Ecto neural progenitor cell (in vitro differentiated cells): ENCODE measurements at places on chromosomes 13 and 19.
A peak's percentile ranks its signal among the peaks of the same experiment; 100 is the strongest.

GRCh38 chr13:93552596-93552995 lies 326.0 kb downstream of the GPC6 start:
- no peak for DNase-seq

DNA sequence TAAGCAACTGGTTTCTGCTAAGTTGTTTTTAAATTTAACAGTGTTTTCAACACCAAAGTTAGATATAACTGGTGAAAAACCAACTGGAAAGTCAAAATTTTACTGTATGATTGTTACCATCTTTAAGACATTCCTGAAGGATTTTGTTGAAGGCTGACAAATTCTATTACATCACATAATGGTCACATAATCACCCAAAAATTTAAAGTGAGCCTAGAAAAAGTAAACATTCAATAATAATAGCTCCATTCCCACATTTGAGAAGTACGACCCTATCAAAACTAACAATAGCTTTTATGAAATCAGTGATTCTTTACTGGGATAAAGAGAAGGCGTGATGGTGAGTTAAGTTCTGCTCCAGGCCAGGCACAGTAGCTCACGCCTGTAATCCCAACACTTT lies 51.6 kb downstream of the USP12 start:
- no peak for DNase-seq

DNA sequence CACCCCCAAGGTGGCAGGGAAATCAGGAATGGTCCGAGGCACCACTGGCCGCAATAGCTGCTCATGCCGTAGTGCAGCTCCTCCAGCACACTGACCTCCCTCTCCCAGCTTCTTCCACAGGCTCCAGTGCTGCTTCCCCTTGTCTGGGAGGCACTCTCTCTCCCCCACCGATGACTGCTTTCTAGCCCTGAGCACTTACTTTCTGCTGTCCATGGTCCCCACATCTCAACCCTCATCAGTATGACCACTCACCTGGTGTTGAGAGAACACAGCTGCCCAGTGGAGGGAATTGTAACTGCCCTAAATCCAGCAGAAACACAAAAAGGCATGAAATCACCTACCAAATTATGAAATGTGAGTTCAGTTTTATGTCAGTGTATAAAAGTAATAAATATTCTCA lies 28.9 kb upstream of the TPP2 start:
- no peak for DNase-seq

GRCh38 chr13:48078251-48078656 lies 16.6 kb downstream of the MED4 start:
- DNase-seq, result no peak

- DNase-seq, result no peak
Observed at GRCh38 chr19:29525901-29526729, at the start of gene VSTM2B. Gene VSTM2B, plus strand, starts transcription at chr19:29525994. Its CDS starts 590 bp downstream, at chr19:29526584.

- no peak for DNase-seq
Observed at GRCh38 chr19:29546583-29547190, 20.9 kb downstream of the VSTM2B start.

- no peak for DNase-seq
Observed at GRCh38 chr13:34352958-34353357, 535.0 kb downstream of the RFC3 start.

DNA sequence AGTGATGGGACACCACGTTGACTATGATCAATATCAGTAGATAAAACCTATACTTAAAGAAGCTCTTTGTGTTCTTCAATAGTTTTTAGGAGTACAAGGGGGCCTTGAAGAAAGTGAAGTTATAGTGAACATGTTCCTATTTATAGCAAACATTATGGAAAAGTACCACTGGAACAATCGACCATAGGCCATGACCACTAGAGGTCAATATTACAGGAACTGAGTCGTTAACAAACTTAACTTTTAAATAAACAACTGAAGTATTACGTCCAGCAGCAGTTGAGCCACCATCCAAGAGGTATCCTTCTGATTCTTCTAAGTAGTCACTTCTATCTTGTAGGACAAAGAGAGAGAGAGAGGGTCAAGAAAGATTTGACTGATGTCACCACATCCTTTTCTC lies 391.0 kb upstream of the SLITRK5 start:
- DNase-seq, result no peak

GRCh38 chr13:114142137-114142550 lies 9.7 kb upstream of the RASA3 start:
- no peak for DNase-seq

GRCh38 chr19:3546119-3546518 lies 7.1 kb downstream of the TEKTIP1 start:
- no peak for DNase-seq

- no peak for DNase-seq
Observed at GRCh38 chr13:32254416-32254815, 60.7 kb downstream of the ZAR1L start.

- no peak for DNase-seq
Observed at GRCh38 chr19:50022823-50023222, 2.3 kb downstream of the VRK3 start.

- peak; percentile 86 for DNase-seq
Observed at GRCh38 chr19:35044317-35045117, 3.0 kb downstream of the HPN start.

GRCh38 chr19:33781996-33782395 lies 14.7 kb upstream of the KCTD15 start:
- no peak for DNase-seq

DNA sequence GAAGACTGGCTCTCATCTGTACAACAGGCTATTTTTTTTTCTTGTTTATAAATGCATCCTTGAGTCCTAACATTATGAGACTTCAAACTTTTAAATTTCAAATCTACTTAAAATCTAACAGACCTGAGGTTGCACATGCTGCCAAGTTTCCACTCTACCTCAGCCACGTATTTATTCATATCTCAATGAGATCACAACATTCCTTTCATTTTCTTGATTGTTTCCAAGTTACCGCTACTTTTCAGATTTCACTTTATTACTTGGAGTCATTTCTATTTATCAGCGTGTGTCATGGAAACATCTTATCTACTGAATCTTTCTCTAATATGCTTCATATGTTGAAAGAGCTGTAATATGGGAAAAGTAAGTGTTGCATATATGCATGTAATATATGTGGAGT lies 1257.5 kb upstream of the ATXN8OS start:
- no peak for DNase-seq

GRCh38 chr13:110869805-110870706 lies 44.8 kb downstream of the ANKRD10 start:
- DNase-seq, result peak; percentile 68

DNA sequence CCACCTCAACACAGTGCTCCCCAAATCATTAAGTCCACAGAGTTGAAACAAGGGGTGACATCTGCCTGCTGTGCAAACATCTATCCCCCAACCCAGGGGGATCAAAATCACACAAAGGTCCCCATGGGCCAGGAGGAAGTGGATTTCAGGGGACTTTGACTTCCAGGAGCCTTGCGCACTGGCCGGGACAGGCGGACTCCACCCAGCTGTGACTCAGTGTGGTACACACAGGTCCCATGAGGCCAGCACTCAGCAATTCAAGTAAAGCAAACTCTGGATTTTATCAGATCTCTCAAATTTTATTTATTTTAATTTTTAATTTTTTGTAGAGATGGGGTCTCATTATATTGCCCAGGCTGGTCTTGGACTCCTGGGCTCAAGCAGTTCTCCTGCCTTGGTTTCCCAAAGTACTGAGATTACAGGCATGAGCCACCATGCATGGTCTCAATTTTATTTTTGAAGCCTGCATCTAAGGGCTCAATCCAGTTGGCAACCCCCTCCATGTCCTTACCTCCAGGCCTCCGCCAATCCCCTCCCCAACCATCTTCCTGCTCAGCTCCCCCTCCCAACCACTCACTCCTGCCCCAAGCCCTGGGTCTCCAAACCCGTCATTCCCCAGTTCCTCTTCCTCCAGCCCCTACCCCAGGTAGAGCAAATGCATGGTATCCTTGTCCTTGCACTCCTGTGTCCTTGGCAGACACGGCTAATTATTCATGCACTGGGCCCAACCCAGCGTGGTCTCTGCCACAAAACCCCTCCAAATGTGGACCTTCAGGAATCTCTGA lies 18.2 kb downstream of the ARHGAP33 start:
- no peak for DNase-seq

GRCh38 chr19:16949496-16950023 lies 60.8 kb downstream of the F2RL3 start:
- no peak for DNase-seq

GRCh38 chr13:50629497-50629896 lies 214.0 kb downstream of the DLEU7 start:
- no peak for DNase-seq

- DNase-seq, result peak; percentile 91
Observed at GRCh38 chr19:4304538-4305256, at the start of gene FSD1. Gene FSD1, plus strand, starts transcription at chr19:4304598. Its CDS starts 149 bp downstream, at chr19:4304747.

- no peak for DNase-seq
Observed at GRCh38 chr19:56319991-56320390, 5.4 kb upstream of the ZSCAN5A start.

DNA sequence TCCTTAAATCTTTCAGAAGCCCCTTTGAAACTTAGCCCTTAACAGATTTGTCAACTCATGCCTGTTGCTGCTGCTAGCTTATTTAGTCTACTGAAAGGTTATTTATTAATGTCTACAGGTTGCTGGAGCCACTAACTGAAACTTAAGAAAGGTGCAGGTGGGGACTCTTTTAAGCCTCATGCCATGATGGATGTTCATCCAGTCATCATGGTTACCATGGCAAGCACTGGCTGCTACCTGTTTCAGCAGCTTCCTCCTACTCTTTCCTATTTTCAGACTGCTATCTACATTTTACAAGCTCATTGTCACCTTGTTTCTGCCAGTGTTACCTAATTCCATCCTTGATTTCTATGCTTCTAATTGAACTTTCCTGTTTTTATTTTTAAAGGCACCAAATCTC lies 27.1 kb downstream of the DGKH start:
- no peak for DNase-seq

DNA sequence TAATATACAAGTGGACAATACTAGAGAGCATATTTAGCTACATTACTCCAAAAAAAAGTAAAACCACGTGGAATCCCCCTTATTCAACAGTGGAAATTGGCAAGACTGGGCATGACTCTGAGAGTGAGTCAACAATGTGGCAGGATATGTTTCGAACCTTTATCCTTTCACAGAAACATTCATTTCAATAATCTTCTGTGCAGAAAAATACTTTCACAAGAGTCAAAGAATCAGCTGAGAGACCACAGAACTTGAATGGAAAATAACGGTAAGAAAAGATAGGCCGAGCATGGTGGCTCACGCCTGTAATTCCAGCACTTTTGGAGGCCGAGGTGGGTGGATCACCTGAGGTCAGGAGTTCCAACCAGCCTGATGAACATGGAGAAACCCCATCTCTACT lies 25.1 kb upstream of the CD70 start:
- no peak for DNase-seq

DNA sequence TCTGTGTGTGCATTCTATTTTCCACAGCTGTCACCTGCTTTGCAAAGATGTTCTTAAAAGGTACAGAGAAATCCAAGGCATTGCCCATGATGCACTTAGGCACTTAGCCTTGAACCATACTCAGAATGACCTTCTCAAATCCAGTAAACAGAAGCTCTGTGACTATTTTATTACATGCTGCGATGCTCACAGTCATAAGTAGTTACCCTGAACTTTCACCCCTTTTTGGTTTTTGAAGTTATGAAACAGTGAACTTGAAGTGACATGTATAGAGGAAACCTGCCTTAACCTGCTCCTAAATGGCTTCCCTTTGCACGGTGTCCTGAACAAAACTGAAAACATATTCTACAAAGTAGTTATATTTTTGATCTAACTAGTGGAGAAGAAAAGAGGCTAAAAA lies 100.4 kb downstream of the SLC10A2 start:
- no peak for DNase-seq

- DNase-seq, result no peak
Observed at GRCh38 chr19:21466627-21467026, 38.8 kb upstream of the ZNF429 start.

- no peak for DNase-seq
Observed at GRCh38 chr13:69243366-69243765, 864.3 kb upstream of the ATXN8OS start.

DNA sequence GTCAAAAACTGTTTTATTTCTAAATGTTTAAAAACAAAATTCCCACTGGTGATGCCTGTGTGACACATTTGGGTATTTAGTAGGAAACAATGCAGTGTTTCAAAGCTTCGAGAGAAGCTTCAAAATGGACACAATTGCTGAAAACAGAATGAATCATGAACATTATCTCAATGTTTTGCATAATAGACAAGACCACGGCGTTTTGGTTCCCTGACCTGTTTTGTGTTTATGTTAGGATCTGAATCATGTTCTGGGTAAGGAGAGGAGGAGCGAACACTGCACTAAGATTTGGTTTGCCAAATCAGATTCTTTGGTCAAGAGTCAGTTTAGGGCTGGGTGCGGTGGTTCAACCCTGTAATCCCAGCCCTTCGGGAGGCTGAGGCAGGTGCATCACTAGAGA lies 42.2 kb downstream of the IFT88 start:
- DNase-seq, result no peak

- no peak for DNase-seq
Observed at GRCh38 chr19:6663236-6664201, 6.4 kb downstream of the TNFSF14 start.

DNA sequence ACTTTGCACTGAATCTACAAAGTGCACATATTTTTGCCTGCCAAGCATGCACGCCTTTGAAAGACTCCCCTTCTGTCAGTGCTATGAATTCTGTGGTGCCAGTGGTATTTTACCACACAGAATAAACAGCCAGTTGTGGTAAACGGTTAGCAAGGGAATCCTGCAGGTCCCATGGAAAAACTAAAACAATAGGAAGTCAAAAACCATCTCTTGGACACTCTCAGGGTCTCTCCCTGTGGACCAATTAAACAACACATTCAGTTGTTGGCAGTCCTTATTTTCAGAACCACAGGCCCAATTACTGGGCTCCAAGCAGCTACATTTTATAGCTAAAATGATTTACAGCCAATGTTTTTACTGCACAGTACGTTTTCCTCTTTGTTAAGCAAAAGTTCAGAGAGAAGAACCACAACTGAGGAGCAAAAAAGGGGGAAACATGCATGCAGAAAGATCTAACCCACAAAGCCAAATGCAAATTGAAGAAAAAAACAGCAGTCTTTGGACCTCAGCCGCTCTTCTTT lies 116.9 kb downstream of the KCTD12 start:
- no peak for DNase-seq

DNA sequence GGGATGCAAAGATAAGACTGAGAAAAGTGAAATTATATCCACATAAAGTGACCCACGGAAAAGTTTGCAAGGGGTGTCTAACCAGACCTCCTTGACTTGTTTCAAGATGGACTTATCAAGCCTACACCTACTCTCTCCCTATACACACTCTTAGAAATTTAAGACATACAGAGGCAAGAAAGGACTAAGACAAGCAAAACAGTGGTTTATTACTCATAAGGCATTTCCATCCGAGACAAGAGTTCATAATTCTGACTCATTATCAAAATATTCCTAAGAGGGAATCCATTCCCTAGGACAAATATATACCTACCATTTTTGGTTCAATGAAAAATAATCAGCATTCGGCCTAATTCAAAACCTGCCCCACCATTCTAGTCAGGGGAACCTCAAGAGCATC lies 232.6 kb upstream of the GPC6 start:
- DNase-seq, result no peak

DNA sequence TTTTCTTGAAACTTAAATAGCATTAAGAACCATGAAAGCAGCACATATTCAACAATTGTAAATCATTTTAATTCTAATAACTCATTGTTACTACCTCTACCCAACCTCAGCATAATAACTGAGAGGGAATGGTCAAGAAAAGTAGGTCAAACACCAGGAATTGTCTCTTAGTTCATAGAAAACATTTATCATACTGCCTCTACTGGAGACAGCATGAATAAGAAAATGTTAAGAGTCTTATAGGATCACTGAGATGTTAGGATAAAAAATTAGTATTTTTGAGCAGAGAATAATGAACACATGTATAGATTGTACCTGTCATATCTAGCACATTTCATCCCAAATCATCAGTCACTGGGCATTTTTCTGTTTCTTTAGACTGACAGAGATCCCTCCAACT lies 515.3 kb downstream of the PCDH9 start:
- DNase-seq, result no peak
